Activated T-cell treated with anti-CD3 and anti-CD28 coated beads for 1 hour (primary cell): ENCODE measurements at places on chromosomes 11 and 22.

DNA sequence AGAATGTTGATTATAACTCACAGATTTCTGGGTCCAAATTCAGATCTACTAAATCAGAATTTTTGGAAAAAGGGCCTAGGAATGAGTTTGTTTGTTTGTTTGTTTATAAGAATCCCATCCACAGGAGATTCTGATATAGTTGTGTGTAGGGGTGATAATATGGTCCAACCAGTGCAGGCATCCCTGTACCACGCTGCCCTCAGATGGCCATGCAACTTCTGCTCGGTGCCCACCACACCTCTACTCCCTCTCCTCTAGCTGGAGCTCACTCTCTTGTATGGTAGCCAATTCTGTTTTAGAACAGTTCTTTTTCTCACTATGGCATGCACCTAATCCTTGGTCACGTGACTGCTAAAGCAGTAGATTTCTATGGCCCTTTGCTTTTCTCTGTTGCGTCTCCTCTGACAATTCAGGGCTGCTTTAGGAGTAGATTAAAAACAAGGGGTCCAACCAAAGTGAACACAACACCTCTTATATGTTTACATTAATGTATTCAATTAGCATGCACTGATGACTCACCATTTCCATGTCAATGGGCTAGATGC, 103.3 kb upstream of the KCNA4 start:
- DNase-seq: no peak

DNA sequence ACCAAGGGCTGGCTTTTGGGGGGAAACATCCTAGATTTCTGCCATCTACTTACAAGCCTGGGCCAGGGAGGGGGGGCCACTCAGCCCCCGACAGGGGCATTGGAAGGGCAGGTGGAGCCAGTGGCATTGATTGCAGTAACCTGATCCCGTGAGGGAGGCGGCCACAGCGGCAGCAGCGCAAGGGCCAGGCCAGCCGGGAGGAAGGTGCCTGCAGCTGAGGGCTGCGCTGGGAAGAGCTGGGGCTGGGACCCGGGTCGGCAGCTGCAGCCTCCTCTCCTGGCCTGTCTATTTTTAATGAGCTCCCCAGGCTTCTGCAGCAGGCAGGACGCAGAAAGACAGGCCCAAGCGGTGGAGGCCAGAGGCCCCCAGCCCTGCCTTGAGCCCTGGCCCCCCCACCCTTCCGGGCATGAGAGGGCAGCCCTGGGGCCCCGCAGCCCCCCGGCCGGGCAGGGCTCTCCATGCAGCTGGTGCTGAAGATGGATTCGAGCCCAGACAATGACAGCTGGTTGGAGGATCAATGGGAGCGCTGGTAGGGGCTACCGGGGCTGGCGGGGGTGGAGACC, 10.6 kb downstream of the FREY1 start:
- no peak for DNase-seq

DNA sequence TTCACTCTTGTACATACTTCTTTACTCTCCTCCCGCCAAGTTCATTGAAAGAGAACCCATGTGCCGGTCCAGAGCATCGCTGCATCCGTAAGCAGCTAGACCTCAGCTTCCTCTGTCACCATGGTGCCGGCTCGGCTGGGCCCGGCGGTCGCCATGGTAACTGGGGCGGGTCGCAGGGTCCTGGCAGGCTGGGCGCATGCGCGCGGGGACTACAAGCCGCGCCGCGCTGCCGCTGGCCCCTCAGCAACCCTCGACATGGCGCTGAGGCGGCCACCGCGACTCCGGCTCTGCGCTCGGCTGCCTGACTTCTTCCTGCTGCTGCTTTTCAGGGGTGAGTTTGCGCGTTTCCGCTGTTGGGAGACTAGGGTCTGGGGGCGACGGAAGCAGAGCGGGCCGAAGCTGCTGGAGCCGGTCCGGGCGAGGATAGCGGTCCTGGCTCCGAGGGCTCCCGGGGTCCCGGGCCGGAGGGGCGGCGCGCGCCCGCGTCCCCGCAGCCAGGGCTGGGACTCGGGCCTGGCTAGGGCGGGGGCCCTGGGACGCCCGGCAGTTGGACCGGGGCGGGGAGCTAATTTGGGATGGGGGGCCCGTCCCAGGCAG, at the start of gene JAM3:
Gene JAM3 (plus strand): TSS at position 244 of the 597 bp plus-strand sequence. CDS start 12 bp downstream, at position 256.
- peak; percentile 95 for DNase-seq

- no peak for DNase-seq
Observed at GRCh38 chr11:119091178-119091577, 6.5 kb downstream of the HMBS start.

GRCh38 chr11:76048763-76049162, 157.5 kb downstream of the WNT11 start:
- DNase-seq: no peak

DNA sequence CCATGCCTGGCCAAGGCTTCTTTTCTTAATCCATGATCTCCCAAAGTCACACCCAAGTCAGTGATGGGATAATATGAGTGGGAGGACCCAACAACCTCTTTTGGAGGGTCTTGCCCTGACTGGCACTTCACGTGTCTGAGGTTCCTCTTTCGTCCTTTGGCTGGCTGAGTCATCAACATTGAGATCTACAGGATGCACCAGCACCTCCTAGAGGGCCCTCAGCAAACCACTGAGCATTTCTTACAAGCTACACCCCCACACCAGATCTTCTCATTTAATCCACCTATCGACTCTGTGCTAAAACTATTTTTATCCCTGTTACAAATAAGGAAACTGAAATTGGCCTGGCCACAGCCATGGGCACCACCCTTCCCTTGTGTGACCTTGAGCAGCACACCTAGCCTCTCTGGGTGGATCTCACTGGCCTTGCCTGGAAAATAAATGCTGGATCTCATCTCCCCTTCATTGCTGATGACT, 63.4 kb downstream of the FLI1 start:
- peak; percentile 35 for DNase-seq

- DNase-seq: no peak
Observed at GRCh38 chr11:78914503-78914902, 339.8 kb upstream of the NARS2 start.

DNA sequence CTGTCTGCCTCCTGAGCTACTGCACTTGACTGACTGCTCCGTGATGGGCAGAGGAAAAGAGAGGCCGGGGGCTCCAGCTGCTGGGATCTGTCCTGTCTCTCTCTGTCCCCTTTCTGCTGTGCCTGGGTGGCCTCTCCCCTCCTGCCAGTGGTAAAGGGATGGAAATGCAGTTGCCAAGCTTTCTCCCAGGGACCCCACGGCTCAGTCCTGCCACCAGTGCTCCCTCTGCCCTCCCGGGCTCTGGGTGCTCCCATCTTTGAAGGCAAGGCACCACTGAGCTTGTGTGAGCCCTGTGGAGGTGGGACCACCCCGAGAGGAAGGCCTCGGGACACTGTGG, 32.0 kb downstream of the NADSYN1 start:
- no peak for DNase-seq

GRCh38 chr11:65214212-65214845, 32.6 kb downstream of the CAPN1 start:
- no peak for DNase-seq

DNA sequence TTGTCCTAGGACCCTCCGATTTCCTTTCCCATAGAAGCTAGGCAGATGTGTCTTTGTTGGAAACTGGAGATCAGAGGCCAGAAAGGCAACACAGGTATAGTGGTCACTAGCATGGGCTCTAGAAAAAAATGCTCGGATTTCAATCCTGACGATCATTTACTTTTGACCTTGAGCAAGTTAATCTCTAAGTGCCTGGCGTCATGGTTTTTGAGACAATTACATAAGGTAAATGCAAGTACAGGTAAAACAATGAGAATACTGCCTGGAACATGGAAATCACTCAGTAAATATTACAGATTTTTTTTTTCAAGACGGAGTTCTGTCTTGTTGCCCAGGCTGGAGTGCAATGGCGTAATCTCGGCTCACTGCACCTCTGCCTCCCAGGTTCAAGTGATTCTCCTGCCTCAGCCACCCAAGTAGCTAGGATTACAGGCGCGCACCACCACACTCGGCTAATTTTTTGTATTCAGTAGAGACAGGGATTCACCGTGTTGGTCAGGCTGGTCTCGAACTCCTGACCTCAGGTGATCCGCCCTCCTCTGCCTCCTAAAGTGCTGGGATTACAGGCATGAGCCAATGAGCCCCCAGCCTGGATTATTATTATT, 1.1 kb upstream of the DENND5A start:
- DNase-seq: no peak

- no peak for DNase-seq
Observed at GRCh38 chr11:126464796-126465195, 109.3 kb downstream of the ST3GAL4 start.

DNA sequence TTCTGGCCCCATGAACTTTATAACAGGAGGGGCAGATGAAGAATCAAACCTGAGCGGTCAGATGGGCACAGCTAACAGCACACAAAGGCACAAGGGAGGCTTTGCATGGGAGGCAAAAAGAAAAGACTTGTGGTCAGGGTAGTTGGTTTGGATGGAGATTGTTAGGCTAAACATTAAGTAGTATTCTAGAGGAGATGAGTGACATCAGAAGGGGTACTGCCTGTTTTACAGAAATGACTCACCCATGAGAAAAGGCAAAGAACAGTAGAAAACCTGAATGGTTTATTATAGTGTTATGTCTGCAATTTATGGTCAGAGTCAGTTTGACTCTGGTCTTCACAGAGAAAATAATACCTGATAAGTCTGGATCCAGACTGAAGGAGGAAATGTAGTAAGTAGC, 129.8 kb upstream of the KIRREL3 start:
- DNase-seq: no peak

- DNase-seq: no peak
Observed at GRCh38 chr11:11770296-11770695, 71.5 kb upstream of the USP47 start.

GRCh38 chr11:45248501-45249011, 37.6 kb downstream of the SYT13 start:
- no peak for DNase-seq
